ENCODE measurements at places on chromosomes 5 and 9. TPM values are rescaled to one million over a fixed set of nuclear protein-coding genes. Genes with fewer than 3 reads are reported as not detected.

Gene FBXW2
- total RNA-seq: 34.7 TPM

Gene FOXD4L3
- not detected for total RNA-seq

Gene SMIM3
- total RNA-seq: 17.0 TPM

Gene PCDHGB5
- total RNA-seq: 5.8 TPM

Gene BNC2
- 3.7 TPM for total RNA-seq

Gene SUSD3
- 0.96 TPM for total RNA-seq

DNA sequence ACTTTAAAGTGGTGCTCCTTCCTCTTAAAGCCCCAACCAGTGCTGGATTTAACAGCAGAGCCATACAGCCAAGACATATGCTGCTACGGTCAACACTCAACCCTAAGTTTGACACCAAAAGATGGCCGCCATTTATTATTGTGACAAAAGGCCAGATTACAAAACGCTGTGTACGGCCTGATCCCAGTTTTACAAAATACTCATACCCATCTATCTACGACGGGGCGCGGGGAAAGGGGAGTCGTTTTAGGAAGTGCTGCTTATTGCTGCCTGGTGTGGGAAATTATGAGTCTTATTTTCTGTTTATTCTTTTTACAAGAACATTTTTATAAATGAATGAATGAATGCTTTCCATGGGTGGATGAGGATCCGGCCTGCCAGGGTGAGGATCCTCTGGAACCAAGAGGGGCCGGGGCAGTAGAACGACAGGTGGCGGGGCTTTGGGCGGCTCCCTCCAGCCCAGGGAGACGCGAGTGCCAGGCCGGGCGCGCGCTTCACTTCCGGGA lies 457 bp upstream of the IDNK start:
- no peak for ATAC-seq

DNA sequence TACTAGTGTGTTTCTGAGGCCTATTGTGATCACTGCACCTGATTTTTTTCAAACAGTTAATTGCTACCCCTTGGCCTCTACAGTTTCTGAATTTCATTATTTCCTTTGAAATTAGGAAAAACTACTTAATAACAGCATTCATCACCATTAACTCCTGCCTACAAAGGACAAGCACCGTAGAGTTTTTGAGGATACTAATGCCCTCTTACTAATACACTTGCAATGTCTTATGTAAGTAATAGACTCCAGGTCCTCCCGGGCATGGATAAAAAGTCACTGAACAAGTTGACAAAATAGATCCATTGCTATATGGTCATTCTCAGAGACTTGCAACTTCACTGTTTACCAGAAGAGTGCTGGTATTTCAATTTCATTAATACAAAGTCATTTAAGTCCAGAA lies 1172.5 kb downstream of the CDH12 start:
- peak; percentile 56 for ATAC-seq

- ATAC-seq: no peak
Measured at GRCh38 chr5:76714751-76715485, 1.0 kb upstream of the F2R start.

DNA sequence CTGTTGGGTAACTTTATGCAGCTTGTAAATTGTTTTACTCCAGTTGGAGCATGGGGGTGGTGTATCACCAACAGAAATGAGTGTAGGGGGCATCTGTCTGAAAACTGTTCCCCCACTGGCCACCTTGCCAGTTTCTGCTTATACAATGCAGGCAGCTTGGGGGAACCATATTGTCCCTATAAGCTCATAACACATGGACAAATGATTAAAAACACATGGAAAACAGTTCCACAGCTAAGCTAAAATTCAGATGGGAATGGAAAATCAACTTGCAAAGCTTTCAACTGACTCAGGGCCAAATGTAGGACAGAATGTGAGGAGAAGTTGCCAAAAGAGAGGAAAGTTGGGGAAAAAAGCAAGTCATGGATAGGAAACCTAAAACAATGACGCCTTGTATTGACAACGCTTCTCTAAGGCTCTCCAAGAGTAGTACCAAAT lies 7.9 kb upstream of the CER1 start:
- ATAC-seq: no peak

GRCh38 chr9:93859431-93860215 lies 95.5 kb downstream of the BARX1 start:
- no peak for ATAC-seq

DNA sequence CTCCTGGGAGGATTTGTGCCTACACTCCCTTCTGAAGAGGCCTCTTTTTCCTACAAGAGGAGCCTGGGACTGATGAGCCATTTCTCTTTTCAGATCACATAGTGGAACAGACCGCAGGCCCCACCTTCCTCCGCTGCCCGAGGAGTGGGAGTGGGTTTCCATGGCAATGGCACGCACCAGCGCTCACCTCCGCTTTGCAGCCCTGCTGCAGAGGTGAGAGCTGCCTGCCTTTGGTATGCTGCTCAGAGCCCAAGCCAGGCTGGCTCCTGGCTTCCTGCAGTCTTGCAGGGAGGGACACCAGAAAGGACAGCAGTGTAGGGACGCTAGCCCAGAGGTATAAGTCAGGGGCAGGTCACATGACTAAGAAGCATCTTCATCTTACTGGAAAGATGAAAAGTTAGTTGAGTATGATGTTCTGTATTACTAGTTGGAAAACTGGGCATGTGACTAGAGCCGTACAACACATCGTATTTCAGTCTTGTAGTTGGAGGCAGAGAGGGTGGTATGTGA lies 12.4 kb downstream of the PTTG1 start:
- ATAC-seq: peak; percentile 92

- ATAC-seq: peak; percentile 79
Measured at GRCh38 chr5:135608361-135608760, 29.6 kb upstream of the CXCL14 start.

- ATAC-seq: no peak
Measured at GRCh38 chr5:981456-981855, 27.1 kb upstream of the NKD2 start.

DNA sequence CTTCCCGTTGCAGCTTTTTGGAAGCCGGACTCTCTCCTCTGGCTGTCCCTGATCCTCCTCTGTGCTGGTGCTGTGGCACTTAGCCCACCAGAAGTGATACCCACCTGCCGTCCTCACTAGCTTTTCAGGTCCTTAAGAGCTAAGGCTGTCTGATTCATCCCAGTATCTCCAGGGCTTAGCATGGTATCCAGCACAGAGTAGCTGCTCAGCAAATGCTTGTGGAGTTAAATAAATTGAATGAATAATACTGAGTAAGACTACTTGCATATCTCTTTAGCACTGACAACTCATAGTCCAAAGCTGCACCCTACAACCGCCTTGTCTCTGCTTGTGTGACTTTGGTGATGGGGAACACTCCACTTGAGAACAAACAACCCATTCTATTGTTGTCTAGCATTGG lies 7.7 kb upstream of the XPA start:
- peak; percentile 75 for ATAC-seq

DNA sequence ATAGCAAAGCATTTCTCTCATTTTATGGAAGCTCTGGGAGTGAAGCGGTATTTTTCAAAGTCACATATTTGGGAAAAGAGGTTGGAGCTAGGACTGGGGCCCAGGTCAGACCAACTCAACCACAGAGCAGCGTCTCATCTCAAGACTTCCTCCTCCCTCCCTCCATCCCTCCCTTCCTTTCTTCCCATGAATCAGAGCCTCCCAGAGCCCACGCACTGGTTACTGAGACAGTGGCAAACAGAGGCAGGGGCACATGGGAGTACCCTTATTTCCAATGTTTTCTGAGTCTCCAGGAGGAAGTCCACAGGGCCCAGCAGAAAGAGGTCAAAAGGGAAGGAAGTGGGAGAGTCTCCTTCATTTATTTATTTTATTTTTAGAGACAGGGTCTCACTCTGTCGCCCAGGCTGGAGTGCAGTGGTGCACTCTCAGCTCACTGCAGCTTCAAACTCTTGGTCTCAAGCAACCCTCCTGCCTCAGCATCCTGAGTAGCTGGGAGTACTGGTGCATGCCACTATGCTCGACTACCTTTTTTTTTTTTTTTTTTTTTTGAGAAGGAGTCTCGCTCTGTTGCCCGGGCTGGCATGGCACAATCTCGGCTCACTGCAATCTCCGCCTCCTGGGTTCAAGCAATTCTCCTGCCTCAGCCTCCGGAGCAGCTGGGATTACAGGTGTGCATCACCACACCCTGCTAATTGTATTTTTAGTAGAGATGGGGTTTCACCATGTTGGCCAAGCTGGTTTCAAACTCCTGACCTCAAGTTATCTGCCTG lies 52.5 kb upstream of the CDKN2AIPNL start:
- ATAC-seq: no peak

DNA sequence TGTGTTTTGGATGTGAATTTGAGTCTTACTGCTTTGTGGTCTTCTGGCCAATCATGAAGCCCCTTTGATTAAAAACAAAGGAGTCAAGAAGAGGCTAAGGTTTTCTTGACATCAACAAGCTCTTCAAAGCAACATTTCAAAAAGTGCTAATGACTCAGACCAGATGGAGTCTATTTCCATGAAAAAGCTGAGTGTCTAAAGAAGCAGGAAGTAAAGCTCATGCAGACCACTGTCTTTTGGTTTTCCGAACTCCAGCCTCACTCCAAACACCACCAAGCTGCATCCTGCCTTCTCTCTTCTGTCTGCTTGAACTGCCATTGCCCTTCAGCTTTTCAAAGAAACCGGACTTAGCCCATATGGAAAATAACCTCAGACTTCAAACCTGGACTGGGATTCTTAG lies 115.2 kb downstream of the PRDM6 start:
- no peak for ATAC-seq

- ATAC-seq: peak; percentile 60
Measured at GRCh38 chr5:39405083-39405843, 19.5 kb downstream of the DAB2 start.

All from esophagus mucosa (tissue), 1 donor.